HFFc6 (cell line): ENCODE measurements at places on chromosomes 3 and 15.

- DNase-seq = no peak
Observed at GRCh38 chr15:96612917-96613316, 282.4 kb downstream of the NR2F2 start.

- no peak for DNase-seq
Observed at GRCh38 chr3:55842204-55842603, 355.1 kb upstream of the WNT5A start.

GRCh38 chr3:10273702-10274305 lies 18.9 kb downstream of the GHRL start:
- no peak for DNase-seq

DNA sequence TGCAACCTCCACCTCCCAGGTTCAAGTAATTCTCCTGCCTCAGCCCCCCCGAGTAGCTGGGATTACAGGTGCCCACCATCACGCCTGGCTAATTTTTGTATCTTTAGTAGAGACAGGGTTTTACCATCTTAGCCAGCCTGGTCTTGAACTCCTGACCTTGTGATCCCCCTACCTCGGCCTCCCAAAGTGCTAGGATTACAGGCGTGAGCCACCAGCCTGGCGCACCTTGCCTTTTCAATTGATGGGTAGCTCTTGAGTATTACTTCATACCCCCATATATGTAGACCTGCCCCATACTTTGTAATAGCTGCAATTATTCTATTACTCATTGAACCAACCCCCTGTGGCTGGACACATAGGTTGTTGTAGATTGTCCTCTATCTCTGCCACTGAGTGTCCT lies 101.3 kb downstream of the LRRK1 start:
- no peak for DNase-seq

DNA sequence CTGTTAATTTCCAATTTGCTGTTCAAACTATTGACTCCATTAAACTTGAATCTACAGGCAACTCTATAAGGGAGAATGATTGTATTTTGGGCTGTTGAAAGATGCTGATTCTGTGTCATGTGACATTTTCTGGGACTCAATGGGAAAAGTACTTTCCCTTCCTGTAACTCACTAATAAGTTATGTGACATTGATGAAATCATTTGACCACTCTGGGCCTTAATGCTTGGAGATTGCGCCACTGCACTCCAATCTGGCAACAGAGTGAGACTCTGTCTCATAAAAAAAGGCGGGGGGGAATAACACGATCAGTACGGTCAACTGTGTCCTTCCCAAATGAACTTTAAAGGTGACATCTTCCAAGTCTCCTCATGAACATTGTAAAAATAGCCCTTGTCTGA lies 215.2 kb upstream of the SGO1 start:
- DNase-seq = no peak

- DNase-seq = no peak
Observed at GRCh38 chr15:68672781-68673205, 94.0 kb downstream of the CORO2B start.

DNA sequence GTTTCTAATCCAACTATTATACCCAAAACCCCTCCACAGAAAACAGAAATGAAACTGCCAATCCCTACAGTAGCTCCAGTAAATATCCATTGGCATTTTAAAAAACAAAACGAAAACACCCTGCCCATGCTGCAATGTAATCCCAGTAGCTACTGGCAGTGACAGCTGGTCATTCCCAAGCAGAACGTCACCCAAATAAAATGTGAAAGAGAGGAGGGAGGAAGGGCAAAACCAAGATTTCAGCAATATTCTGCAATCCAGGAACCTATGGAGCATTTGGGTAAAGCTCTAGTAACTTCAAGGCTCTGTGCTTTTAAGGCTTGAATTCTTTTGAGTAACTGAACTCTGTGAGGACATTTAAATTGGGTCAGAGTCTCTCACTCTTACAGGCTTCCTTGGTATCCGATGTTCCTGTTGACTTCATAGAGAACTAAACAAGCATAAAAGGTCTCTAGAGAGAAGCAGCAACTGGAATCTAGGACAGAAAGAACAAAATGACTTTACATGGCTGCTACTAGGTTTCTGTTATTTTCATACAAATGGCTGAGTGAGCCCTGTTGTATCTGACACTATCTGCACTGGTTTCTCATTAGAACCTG lies 136.2 kb downstream of the TNIK start:
- no peak for DNase-seq

DNA sequence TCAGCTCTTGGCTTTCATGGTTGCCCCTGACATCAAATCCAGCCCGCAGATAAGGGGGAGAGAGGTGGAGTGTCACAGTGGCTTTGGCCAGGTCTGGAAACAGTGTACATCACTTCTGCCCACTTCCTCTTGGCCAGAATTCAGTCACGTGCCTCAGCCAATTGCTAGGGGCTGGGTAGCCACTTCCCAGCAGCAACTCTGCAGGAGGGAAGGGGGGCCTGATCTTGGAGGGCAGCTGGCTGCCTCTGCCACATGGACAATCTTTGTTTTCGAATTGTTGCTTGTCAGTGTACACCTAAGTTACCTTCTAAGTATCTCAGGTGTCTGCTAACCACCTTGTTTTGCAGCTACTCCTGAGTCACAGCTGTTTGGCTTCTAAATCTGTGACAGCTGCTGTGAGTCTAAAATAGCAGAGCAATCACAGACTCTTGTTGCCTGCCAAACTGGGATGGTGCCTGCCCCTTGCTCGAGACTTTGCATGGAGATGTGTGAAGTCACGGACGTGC lies 41.0 kb upstream of the LIMD1 start:
- DNase-seq = peak; percentile 16

DNA sequence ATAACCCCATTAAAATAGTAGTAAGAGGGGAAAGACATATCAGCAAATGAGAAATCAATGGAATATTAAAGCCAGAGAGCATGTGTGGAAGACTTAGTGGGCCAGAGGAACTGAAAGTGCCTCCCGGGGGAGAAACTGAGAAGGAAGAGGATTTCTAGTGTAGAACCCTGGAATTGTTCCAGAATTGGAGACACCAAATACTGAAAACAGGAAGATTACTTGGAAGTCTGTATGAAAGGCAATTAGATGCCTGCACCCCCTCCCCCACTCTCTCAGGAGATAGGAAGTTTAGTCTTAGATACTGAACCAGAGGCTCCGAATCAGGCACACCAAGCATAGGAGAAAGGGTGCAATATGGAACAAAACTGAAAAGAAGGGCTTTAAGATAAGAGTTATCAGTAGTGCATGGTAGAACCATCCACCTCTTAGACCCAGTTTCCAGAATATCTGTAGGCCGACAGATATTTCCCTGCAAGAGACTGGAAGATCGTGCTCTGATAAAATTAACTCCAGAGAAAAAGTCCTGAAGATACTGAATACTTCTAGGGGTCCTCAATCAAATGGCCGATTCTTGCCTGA lies 32.4 kb downstream of the KLHL18 start:
- no peak for DNase-seq

GRCh38 chr3:174337227-174337626 lies 521.9 kb upstream of the NAALADL2 start:
- DNase-seq = no peak

DNA sequence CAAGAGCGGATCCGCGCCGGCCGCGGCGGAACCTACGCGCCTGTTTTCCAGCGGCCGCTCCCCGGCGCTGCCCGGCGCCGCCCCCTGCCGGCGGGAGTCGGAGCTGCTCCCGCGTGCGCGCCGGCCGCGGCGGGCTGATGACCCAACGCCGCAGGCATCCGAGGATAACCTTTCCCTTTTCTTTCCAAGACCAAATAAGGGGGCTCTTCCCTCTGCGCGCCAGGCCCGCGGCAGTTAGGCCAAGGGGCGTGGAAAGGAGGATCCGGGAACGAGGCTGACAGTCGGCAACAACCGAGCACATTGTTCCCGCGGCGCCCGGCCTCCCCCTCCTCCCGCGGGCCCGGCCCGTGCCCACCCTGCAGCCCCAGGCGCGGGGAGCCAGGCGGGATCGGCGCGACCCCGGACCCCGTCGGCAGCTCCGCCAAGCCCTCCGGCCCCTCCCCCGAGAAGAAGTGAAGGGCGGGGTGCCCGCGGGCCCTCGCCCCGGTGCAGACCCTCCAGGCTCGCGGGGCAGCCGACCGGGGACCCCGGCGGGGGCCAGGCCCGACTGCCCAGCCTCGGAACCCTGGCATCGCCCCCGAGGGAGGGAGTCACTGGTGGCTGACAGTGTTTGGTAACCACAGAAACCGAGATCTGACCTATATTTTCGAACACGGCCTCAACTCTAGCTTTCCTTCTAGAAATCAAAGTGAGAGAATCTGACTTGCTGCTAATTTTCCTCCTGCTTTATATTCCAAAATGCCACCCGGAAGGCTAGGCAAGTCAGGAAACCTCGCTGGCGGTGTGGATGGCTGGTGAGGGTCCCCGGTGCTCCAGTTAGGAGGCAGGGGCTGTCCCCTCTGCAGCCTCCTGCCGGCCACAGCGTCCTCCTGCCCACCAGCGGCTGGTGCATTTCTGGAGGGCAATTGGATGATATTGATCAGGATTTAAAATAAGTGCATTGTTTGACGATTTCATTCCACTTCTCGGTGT lies 45.6 kb upstream of the SYNM start:
- DNase-seq = peak; percentile 83

- DNase-seq = no peak
Observed at GRCh38 chr3:11612515-11613188, 31.1 kb downstream of the VGLL4 start.

- no peak for DNase-seq
Observed at GRCh38 chr3:126542340-126543241, 16.1 kb downstream of the C3orf22 start.

DNA sequence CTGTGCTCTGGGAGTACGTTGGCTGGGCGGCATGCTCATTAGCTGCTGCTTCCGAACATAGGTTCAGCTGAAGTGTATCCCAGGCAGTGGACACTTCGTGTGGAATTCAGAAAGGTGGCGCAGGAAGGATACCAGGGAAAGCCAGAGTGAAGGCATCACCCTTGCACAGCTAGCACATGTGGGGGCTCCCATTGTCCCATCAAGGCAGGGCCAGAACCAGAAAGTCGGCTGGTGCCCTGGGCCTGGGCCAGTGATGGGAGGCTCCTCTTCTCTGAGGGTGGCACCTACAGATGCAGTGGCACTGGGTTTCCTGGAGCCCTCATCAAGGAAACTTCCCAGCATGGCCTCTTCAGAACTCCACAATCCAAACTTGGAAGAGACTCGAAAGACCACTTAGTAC lies 56.6 kb downstream of the PGPEP1L start:
- DNase-seq = no peak

GRCh38 chr3:144457758-144458157 lies 486.1 kb downstream of the DIPK2A start:
- DNase-seq = no peak

DNA sequence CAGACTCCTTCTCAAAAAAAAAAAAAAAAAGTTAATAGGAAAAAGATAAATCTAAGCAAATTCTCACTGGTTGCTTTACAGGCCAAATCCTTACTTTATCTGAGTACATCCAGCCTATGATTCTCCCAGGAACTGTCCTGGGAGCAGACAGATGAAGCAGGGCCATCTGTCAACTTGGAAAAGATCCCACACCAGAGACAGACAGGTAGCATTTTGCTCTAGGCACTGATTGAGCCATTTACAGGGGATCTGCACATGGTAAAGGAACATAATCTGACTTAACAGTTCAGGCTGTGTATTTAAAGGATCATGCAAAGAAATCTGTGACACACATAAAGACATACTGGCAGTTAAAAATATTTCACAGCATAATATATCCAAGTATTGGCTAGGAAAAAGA lies 1006.5 kb downstream of the TBL1XR1 start:
- no peak for DNase-seq

GRCh38 chr3:181797431-181797830 lies 85.7 kb downstream of the SOX2 start:
- DNase-seq = no peak

GRCh38 chr3:55658270-55658669 lies 171.2 kb upstream of the WNT5A start:
- no peak for DNase-seq

- peak; percentile 20 for DNase-seq
Observed at GRCh38 chr3:172680684-172681083, 30.2 kb downstream of the NCEH1 start.

- no peak for DNase-seq
Observed at GRCh38 chr15:73715417-73715816, 31.2 kb downstream of the CD276 start.

DNA sequence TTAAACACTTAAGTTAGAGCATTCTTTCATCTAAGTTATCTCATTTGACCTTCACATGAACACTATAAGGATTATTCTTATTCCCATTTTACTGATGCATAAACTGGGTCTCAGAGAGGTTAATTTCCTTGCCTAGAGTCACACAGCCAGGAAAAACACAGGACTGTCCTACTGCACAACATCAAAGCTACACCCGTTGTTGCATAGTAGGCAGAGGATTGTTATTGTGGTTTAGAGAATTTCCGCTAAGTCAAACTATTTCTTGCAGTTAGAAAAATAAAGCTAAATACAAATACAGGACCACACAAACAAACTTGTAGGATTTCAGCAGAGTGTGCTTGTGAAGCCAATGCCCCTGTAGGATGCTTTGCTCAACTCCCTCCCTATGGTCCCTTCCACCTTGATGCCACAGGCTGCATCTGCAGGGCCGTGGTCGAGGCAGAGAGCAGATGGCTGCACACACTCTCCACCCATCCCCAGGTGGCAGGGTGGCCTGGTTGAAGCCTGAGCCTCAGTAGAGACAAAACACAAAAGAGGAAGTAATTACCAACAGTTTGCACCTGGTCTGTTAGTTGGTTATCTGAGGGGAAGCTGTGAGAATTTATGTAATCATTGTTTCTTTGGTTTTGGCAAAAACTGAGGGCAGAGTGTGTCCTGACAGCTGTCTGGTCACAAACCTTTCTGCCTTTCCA lies 41.1 kb upstream of the SKOR1 start:
- no peak for DNase-seq

- DNase-seq = peak; percentile 37
Observed at GRCh38 chr3:109275702-109276293, 40.5 kb downstream of the DPPA2 start.

GRCh38 chr15:71773206-71773859 lies 37.0 kb upstream of the NR2E3 start:
- DNase-seq = no peak

- no peak for DNase-seq
Observed at GRCh38 chr15:40845036-40845435, 1.2 kb downstream of the SPINT1 start.

DNA sequence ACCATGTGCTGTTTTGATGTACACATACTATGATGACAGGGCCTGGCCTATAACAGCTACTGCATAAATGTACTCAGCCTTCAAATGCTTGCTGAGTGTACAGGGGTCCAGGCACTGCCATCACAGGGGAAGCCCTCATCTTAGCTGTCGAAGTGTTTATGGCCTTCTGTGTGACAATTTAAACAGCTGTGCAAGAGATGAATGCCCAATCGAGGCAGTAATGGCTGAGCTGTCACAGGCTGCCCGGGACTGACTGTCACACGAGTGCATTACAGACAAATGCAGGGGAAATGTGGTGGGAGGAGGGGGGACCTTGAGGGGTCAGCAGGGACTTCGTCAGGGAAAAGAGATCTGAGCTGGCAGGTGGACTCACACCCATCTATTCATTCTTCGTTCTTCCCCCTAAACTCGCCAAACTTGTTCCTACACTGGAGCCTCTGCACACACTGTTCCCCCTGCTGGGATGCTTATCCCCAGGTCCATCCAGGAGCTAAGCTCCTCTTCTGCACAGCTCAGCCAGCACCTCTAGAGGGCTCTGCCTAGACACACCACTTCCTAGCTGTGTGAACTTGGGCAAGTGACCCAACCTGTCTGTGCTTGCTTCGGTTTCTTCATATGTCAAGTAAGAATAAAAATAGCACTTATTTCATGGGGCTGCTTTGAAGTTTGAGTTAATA lies 156.2 kb upstream of the IQSEC1 start:
- DNase-seq = peak; percentile 13

- no peak for DNase-seq
Observed at GRCh38 chr15:57785039-57785438, 78.5 kb downstream of the POLR2M start.

GRCh38 chr3:65425880-65426279 lies 612.8 kb downstream of the MAGI1 start:
- DNase-seq = peak; percentile 27
